ENCODE measurements at places on chromosomes 7 and 10. TPM values are rescaled to one million over a fixed set of nuclear protein-coding genes. Genes with fewer than 3 reads are reported as not detected.

The AUTS2 gene
- 2.1 TPM for total RNA-seq

DNA sequence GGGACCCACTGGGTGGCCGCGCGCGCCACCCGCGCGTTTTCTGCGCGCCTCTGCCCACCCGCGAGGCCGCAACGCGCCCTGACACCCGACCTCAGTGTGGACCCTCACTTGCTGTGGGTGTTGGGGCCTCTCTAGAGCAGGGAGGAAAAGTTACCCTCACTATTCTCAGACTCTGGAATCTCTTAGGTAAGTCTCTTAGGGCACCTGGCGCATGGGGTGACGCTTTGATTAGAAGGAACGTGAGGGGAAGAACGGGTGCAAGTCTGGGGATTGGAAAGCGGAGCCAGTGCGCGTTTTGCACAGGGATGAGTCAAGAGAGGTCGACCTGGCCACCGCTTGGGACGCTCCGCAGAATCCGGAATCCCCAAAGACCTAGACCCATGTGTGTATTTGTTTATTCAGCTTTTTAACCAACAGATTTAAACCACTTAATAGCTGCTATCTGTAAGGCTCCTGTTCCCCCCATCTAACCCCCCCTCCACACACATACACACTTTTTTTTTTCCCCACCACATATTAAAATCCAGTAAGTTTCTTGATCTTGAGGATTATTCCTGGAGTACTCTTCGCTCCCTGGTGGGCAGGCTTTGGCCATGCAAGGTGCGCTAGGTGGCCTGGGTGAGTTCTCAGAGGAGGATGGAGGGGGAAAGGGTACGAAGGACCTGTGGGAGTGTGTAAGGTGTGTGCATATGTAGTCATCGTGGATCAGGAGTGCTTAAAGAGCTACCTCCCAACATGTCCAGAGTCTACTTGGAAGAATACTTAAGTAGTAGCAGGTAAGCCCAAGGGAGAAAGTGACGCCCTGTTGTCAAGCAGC is 169.1 kb upstream of the PPP1R3A start:
- H3K27ac ChIP-seq, result no peak overlapping the region
- peaks cover 30% of the 10 kb centered on the region for H3K4me1 ChIP-seq

The ZNF716 gene
- not detected for total RNA-seq

DNA sequence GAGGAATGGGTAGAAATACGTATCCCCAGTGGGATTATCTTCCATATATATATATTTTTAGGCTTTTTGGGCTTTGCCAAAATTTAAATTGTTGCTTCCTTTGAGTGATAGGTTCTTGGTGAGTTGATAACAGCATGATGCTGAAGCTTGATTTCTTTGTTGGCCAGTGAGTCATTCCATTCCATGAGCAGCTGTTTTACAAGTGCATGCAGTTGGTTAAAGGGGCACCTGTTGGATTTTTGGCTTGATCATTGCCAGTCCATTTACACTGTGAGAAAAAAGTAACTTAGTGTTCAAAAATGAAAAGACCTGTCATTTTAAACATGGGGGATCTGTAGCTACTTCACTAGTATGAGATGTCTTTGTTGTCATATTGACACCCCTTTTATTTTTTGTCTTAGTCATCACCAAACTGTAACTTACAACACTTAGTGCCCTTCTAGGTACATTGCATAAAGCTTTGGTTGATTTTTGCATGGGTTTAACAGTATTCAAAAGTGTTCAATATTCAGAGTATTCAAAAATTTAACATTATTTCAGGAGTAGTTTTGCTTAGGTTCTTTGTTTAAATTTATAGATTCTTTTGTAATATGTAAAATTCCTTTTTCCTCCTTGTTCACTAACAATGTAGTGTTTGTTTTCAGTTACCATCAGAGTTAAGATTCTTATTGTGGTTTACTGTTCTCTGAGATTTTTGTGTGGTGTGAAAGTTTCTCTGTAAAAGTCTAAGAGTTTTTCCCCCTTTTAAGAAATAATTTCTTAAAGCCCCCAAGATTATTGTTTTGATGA is 8.8 kb downstream of the AKAP9 start:
- H3K4me3 ChIP-seq, result no peak overlapping the region
- H3K27ac ChIP-seq, result no peak overlapping the region
- peaks cover 17% of the 10 kb centered on the region for H3K4me1 ChIP-seq
- H3K27me3 ChIP-seq, result no peaks in the 10 kb centered on the region
- H3K36me3 ChIP-seq, result peaks cover 16% of the 10 kb centered on the region
- DNase-seq, result no peak

The CPA2 gene
- 0.14 TPM for total RNA-seq

GRCh38 chr7:123763191-123763661 is 14.4 kb upstream of the WASL start:
- no peak overlapping the region for H3K27ac ChIP-seq
- H3K27me3 ChIP-seq, result peaks cover 12% of the 10 kb centered on the region
- no peaks in the 10 kb centered on the region for H3K4me1 ChIP-seq
- H3K4me3 ChIP-seq, result no peak overlapping the region
- DNase-seq, result no peak

The ICA1 gene
- total RNA-seq, result 0.62 TPM

The ATRNL1 gene
- 0.26 TPM for total RNA-seq

DNA sequence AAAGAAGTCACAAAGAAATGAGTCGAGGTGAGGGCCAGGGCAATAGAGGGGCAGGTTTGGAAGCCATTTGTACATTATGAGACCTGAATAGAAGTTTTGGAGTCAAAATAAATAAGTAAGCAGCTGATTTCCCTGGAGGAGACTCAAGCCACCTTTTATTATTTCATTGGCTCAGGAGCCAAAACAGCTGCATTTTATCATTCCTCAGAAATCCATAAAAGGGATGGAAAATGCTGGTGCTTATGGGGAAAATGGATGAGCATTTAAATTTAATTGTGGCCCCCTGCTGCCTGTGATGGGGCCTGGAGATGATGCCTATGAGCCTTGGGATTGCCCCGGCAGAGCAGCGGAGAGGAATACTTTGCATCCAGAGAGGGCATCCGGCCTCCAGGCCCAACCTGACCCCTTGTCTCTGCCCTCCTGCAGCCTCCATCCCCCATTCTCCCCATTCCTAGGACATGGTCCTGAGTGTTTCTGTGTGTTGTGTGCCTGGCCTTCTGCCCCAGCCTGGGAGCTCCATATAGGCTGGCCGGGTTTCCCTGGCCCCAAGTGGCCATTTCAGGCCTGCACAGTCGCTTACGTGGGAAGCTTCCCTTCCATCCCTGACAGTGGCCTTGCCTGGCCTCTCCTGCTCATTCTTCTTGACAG is 296.8 kb upstream of the ZMIZ1 start:
- H3K27ac ChIP-seq, result no peak overlapping the region
- no peak overlapping the region for H3K4me3 ChIP-seq
- DNase-seq, result no peak
- H3K36me3 ChIP-seq, result no peaks in the 10 kb centered on the region

Measured in activated CD4-positive, alpha-beta T cell treated with anti-CD3 and anti-CD28 coated beads, Interleukin-2, amount 10 ng/mL, durations not matched to agents 24 days and 14 days (primary cell).